ENCODE measurements at places on chromosomes 2 and 18.

DNA sequence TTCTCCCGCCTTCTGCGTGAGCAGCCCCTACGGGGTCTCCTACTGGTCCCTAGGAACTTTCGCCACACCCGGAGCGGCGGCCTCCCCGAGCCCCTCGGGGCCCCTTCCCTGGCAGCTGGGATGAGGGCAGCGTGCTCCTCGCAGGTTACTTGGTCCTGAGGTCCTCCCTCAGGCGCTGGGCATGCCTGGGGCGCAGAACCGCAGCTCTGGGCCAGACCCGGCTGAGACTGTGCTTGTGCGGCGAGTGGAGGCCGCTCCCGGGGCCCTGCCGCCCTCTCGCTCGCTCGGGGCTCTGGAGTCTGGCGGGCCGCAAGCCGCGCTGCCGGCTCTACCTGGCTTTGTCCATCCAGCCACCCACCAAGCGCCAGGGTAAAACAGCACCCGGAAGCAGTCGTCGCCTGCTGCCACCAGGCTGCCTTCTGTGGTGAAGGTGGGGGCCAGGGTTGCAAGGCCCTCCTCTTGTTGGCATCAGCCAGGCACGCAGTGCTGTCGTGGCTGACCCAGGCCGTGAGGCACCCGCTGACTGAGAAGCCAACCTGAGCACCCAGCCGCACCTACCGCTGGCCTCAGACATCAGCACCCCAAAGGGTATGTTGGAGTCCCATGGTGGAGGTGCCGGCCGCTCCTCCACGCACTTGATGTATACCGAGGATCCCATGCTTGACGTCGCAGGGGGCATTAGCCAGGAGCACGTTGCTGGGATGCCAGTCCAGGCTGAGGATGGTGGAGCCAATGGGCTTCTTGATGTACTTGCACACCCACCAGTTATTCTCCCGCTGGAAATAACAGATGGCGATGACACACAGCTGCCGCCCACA, 46.1 kb upstream of the PTH2R start:
- no peak for DNase-seq

- DNase-seq = no peak
Measured at GRCh38 chr2:239779584-239779983, 245.6 kb downstream of the NDUFA10 start.

DNA sequence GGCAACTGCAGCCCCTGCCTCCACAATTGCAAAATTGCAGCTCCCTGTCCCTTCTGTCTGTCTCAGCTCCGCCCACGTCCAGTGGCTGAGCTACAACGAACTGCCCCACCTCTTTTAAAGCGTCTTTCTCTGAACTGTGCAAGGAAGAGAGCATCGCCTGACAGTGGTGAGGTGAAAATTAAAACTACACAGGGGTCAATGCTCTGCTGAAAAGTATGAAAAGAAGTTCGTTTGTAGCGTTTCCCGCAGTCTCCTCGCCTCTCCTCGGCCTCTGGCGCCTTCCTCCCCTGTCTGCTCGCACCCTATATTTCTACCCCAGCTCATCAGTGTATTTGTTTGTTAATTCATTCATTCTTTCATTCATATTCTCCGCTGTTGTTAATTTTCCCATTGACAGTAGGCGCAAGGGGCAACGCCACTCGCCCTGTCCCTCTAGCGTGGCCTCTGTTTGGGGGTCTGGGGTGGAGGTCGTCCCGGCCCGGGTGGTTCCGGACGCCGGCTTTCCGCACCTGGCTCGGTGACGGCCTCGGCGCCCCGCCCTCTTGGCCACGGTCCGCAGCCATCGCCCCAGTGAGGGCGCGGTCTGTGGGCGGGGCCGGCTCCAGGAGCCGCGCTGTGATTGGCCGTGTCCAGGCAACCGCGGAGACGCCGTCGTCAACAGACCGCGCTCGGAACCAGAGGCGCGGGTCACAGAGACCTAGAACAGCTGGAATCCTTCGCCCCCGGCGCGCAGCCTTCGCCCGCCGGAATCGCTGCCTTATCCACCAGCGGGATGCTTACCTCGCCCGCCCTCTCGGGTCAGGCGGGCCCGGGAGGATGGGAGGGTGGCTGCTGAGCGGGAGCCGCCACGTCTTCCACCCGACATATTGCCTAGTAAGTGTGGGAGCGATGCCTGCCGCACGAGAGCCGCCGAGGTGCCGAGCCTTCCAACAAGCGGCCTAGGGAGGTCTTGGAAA, at the start of gene VWA3B:
Gene VWA3B (plus strand): TSS at position 677 of the 956 bp plus-strand sequence. CDS start 5,926 bp downstream, outside the sequence.
- peak; percentile 14 for DNase-seq

DNA sequence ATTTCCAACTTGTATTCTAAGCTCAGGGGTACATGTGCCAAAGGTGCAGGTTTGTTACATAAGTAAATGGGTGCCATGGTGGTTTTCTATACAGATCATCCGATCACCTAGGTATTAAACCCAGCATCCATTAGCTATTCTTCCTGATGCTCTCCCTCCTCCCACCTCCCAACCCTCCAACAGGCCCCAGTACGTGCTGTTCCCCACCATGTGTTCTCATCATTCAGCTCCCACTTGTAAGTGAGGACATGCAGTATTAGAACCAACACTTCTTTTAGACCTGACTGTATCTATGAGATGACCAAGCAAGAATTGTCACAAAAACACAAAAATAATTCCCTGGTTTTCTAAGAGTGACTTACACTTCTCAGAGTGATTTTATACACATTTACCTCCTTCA, 83.0 kb downstream of the VIT start:
- no peak for DNase-seq

DNA sequence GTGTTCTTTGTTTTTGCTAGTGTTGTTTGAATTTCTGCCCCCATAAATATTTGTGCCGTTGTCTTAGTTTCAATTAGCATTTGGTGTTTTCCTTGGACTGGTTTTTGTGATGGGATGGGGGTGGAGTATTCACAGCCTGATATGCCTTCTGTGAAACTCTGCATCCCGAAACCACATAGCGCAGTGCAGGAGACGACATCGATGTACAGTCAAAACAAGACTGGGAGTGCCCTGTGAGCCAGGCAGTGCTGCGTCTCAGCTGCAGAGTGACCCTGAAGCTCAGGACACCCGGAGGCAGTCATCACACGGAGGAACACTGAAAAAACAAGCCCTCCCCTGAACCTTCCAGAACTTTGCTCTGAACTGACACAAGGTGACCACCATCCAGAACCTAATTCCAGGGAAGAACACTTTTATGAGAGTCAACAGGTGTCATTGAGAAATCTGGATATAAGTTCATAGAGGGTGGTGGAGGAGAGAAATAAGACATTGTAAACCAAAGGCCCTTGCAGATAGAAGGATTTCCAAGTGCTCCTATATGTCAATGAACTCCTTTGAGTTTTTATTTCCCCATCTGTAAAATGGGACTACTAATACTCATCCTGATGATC, 61.2 kb upstream of the CABLES1 start:
- no peak for DNase-seq

- DNase-seq = no peak
Measured at GRCh38 chr2:86623043-86623493, 597 bp downstream of the RNF103 start.

DNA sequence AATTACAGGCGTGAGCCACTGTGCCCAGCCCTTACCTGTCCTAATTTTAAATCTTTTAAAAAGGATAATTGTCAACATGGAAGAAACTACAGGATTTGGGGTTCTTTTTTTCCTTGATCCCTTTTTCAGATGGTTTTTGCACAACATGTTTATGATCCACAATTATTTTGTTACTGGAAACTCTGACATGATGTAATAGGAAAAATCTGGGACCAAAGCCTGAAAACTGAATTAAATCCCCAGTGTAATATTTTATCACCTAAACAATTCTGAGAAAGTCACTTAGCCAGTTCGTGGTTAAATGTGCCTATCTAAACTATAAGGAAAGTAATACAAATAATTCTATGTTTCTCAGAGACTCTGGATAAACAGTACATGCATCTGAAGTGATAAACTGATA, 1649.7 kb downstream of the LRP1B start:
- no peak for DNase-seq

DNA sequence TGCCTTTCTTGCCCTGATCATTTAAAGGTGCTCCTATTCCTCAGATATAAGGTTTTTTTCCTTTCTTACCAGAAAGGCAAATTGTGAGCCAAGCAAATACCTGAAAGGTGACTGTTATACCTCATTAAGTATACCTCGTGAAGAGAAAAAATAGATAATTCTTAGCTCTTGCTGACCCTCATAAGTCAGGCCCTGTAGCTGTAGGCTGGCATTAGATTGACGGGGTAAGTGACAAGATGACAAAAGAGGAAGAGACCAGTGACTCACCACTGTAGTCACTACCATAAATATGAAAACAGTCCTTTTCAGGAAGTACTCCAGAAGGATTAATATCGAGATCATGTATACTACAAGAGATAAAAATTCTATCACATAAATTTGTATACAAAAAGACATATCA, 104.6 kb downstream of the PTPN4 start:
- no peak for DNase-seq

- DNase-seq = no peak
Measured at GRCh38 chr2:227696990-227697679, 20.7 kb downstream of the SLC19A3 start.

DNA sequence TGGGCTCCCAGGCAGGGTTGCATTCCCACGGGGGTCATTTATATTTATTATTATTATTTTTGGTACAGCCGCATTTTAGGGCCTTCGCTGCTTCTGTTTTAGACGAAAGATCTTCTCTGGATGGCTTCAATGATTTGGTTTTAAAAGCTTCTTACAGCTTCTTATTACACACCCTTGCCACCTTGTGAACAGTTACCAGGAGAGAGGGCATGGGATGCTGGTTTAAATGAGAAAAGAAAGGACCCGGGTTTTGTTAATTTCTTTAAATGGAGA, 1.7 kb downstream of the SH3RF3 start:
- DNase-seq = no peak

DNA sequence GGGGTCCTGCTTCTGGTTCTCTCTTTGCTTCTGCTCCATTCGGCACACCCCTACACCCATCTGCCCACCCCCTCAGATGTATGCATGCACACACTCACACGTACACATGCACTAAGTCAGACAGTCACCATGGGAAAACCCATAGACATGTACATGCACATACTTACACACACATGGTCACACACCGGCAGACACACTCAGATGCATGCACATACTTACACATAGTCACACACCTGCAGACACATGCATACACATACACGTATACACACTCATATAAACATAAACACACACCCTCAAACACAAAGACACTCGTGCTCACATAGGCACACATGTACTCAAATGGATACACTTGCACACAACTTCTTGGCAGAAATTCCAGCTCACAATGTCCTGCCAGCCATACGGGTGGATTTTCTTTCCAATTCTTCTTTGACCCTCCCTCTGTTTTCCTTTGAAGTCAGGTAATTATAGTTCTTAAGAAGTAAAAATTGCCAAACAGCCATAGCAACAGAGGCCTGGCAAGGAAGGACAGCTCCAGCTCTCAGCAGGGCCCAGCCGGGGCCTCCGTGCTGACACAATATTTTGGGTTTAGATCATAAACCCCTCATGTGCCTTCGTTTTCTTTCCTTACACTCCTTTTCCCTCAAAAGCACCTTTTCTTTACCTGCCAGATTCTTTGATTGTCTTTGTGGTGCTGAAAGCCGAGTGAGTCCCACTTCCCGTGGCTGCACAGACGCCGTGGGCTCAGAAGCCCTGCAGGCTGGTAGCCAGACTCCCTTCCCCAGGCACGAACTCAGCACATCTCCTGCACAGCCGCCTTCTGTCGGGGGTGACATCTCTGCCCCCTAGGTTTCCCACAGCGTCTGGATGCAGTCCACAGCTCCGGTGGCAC, 195.7 kb downstream of the ARL4C start:
- no peak for DNase-seq

DNA sequence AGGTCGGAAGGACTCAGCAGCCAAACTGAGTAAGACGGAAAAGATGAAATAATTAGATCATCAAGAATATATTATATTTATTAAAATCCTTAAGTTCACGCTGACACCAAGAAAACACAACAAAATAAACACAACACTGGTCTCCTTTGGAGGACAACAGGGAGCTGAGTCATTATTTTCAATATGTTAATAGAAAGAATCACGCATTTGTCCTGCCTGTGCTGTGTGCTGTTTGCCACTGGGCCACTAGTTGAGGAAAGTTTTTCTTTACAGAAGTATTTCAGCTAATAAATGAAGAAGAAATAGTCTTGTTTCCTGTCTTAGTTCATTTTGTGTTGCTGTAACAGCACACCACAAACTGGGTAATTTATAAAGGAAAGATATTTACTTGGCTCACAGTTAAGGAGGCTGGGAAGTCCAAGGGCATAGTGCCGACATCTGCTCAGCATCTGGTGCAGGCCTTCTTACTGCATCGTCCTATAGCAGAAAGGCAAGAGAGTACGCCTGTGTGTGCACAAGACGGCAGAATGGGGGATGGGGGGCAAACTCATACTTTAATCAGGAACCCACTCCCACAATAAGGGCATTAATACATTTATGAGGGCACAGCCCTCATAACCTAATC, 88.0 kb downstream of the TCF7L1 start:
- DNase-seq = no peak

GRCh38 chr2:53429901-53430300, 337.7 kb upstream of the CHAC2 start:
- DNase-seq = no peak

DNA sequence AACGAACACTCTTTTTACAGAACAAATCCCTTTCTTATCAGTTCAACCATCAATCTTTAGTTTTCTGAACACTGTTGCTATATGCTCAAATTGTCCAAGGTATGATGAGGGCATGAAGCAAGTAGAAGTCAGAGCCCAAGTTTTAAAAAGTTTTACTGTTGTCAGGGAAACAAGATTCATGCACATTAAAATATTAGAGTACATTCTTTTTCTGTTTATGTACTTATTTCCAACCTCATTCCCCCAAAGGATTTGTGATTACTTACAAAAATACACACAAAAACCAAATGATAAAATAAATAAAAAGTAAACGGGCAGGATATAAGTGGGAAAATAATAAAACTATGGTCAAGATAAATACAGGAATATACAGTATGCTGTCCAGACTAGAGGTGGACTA, 15.4 kb downstream of the NCKAP5 start:
- DNase-seq = no peak

DNA sequence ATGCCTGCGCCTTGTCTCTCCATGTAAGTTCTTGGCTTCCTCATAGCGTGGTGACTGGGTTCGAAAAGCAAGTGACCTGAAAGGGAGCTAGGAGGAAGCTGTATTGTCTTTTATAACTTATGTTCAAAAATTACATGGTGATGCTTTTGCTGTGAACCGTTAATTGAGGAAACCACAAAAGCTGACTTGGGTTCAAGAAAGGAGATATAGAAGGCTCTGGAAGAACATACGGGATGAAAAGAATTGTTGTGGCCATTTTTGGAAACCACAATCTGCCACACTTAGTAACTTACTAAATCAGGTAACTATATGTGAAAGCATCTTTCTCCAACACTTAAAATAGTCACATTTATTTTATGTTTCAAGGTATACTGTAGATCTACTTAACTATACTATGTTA, 177.0 kb upstream of the RBMS1 start:
- no peak for DNase-seq

All from LNCaP clone FGC (cell line).